ENCODE measurements at places on chromosomes 2 and 18. TPM values are rescaled to one million over a fixed set of nuclear protein-coding genes. Genes with fewer than 3 reads are reported as not detected.

STARD6 gene
- not detected for total RNA-seq

CDH20 gene
- total RNA-seq, result 5.8 TPM

SETBP1 gene
- 1.4 TPM for total RNA-seq

PKDCC gene
- 99.8 TPM for total RNA-seq

MYO3B gene
- total RNA-seq, result under 0.01 TPM

DAW1 gene
- 8.7 TPM for total RNA-seq

ANKRD62 gene
- not detected for total RNA-seq

ZNF521 gene
- 1.8 TPM for total RNA-seq

LOXHD1 gene
- total RNA-seq, result not detected

MZT2A gene
- total RNA-seq, result 47.8 TPM

FBXO36 gene
- 1.8 TPM for total RNA-seq

CFLAR gene
- 48.2 TPM for total RNA-seq

BMP10 gene
- not detected for total RNA-seq

MAP2 gene
- total RNA-seq, result 3.4 TPM
